ENCODE measurements at places on chromosomes 7 and 10.

- DNase-seq, result no peak
Measured at GRCh38 chr7:56097700-56098099, 4.9 kb upstream of the PHKG1 start.

- no peak for DNase-seq
Measured at GRCh38 chr7:24336461-24336860, 52.5 kb downstream of the NPY start.

DNA sequence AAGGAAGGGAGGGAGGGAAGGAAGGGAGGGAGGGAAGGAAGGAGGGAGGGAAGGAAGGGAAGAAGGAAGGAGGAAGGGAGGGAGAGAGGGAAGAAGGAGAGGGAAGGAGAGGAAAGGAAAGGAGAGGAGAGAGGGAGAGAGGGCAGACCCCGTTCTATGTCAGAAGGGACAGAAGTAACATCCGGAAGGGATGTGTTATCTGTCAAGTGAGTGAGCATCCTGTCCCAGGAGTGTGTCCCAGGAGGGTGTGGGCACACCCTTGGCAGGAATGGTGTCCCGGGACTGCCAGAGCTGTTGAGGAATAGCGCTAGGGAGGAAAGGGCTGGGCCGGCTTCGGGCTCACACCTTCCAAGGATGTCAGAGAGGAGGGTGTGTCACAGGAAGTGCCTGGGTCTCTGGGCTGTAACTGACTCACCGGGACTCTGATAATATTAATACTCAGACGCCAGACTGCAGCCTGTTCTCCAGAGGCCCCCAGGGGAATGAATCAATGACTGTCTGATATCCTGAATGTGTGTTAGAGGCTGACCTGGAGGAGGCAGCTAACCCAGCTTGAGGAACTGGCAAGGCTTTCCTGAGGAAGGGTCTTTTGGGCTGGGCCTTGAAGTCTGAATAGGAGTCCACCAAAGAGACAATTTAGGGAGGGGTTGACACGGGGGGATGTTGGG lies 125.6 kb upstream of the TNRC18 start:
- no peak for DNase-seq

DNA sequence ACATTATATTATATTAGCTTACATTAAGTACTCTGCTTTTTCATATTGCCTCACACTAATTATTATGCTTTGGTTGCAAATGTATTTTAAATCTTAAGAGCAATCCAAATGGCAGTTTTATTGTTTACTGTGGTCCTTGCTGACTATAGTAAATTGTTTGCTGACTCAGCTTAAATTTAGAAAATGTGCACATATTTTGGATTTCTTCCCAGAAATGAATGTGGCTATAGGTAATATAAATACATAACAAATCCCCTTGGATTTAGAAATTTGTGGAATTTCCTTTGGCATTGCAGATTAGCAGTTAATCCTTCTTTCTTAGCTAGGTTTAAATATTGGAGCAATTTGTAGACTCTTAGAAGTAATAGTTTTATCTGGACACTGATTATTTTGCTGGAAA lies 565.8 kb downstream of the NRG3 start:
- no peak for DNase-seq

GRCh38 chr10:56296618-56297017 lies 64.4 kb downstream of the ZWINT start:
- DNase-seq, result no peak

GRCh38 chr10:125562737-125563136 lies 120.2 kb downstream of the TEX36 start:
- DNase-seq, result no peak

- DNase-seq, result peak; percentile 8
Measured at GRCh38 chr7:143245123-143245522, 18.1 kb upstream of the GSTK1 start.
